CD4-positive, alpha-beta T cell treated with Interleukin-1 beta for 1 hour (primary cell): ENCODE measurements at places on chromosomes 12 and 14.

DNA sequence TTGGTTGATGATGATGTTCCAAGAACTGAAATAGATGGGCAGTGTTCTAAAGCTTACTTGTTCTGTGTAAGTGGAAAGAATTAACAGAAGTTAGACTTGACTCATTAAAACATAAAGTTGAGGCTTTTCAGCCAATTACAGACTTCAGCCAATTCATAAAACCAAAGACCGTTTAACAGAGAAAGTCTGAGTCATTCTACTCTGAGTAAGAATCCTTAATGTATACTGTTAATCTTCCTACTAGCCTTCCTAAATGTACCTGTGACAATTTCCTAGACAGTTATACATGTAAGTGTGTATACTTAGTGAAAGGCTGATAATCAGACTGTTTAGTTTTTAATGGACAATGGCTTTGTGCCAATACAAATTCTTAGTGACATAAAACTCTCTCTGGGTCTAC is 681.0 kb downstream of the RPL10L start:
- DNase-seq: no peak

- DNase-seq: peak; percentile 29
These were observed 4.3 kb upstream of the NIN start for GRCh38 chr14:50835280-50835679.

DNA sequence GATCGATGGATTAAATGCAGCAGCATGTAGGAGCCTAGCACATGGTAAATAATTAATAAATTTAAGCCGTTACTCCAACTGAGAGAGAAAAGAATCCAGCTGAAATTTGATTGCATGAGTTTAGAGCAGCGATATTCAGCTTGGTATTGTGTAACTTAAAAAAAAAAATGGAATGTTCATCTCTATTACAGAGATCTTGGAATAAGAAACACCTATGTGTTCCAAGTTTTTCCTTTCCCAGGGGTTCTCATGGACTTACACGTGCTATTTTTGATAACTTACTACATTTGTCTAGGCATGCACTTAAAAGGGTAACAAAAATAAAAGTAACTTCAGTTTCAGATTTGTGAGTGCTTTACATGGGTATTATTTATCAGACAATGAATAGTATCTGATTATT is 122.8 kb downstream of the RASSF9 start:
- no peak for DNase-seq

- no peak for DNase-seq
These were observed 155.3 kb downstream of the PDE3A start for GRCh38 chr12:20523658-20524057.

GRCh38 chr14:49970474-49971147 is 77.7 kb downstream of the ARF6 start:
- DNase-seq: no peak

DNA sequence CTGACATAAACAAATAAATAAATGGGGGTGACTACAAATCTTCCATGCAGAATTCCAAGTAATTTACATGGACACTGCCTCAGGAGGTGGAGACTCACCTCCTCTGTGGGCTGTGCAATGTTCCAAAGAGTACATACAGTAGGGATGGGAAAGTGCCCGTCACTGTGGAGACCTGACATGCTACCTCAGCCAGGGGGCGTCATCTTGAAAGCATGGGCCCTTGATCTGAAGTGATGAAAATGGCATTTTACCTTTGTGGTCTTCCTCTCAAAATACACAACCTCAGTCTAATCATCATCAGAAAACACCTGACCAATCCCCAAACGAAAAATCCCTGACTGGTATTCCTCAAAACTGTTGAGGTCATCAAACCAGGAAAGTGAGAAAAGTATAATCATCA is 48.4 kb downstream of the ANAPC7 start:
- DNase-seq: peak; percentile 21

DNA sequence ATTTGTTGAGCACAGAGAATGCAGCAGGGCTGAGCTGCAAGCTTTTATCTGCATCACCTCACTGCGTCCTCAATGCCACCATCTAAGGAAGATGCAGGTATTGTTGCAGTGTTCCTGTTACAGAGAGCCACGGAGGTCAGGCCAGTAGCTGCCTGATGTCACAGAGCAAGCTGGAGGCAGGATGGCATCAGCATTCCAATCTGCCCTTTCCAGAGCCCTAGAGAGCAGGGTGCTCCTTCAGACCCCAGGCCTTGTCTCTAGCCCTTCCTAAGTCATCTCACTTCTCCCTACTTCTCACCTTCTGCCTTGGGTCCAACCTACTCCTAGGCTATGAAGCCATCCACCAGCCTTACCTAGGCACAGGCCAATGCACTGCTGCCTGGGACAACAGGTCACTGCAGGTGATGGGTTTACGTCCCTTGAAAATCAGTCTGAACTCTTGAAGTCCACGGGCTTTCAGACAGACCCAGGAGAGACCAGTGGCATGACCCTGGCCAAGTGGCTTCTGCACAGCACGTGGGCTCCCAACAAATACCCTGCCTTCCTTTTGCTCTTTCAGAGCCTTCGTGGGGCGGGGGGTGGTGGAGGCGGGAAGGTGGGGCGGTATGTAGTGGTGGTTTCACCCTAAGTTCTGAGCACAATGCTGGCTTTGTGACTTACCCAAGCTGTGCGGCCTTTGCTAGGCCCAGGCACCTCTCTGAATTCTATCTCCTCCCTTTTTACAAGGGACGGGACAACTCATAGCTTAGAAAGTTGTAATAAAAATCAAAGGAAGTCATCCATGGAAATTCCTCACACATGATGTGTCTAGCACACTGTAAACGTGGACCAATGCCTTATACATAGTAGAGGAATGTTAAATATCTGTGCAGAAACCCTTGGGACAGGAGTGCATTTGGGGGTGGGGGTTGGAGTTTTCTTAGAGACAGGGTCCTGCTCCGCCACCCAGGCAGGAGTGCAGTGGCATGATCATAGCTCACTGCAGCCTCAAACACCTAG is 136.0 kb downstream of the KSR2 start:
- no peak for DNase-seq

DNA sequence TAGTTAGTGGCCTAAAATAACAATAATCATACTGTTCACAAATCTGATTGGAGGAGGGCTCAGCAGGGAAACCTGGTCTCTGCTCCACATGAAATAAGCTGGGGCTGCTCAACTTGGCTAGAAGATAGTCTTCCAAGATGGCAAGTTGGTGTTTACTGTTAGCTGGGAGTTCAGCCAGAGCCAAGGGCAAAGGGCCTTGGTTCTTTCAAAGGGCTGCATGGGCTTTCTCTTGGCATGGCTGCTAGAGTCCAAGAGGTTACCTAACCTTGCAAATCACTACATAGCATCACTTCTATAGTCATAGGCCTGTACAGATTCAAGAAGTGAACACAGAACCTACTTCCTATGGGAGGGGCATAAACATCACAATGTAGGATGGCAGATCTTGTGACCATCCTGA is 7.1 kb downstream of the EXOC5 start:
- no peak for DNase-seq

GRCh38 chr14:21894003-21894897 is 220.6 kb upstream of the OR4E1 start:
- DNase-seq: peak; percentile 61

DNA sequence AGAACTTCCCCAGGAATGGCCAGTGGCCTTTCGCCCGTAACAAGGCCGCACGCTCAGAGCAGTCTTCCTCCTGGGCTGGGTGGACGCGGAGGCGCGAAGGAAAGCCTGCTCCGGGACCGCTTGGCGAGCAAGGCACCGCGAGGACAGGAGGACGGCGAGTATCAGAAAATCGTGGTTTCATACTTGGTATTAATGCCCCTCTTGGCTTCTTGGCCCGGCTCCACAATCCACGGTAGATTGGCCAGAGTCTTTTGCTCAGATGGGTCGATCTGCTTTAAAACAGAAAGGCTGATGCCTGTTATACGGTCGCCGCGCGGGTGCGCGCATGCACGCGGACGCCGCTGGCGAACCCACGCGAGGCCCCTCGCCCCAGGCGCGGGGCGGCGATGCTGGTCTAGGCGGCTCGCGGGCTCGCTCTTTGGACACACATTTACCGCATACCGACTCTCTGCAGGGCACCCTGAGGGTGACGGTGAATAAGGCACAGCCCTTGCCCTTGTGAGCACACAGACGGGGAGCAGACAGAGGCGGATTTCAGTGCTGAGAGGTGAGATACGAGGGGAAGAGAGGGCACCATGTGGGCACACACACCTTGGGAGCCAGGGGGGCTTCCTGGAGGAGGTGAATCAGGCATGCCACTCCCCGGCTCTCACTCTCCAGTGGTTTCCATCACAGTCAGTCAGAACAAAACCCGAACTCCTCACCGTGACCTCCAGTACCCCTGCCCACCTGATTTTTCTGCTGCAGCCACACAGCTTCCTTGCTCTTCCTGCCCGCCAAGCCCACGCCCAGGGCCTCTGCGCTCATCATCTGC is 100.7 kb downstream of the APAF1 start:
- DNase-seq: peak; percentile 28

DNA sequence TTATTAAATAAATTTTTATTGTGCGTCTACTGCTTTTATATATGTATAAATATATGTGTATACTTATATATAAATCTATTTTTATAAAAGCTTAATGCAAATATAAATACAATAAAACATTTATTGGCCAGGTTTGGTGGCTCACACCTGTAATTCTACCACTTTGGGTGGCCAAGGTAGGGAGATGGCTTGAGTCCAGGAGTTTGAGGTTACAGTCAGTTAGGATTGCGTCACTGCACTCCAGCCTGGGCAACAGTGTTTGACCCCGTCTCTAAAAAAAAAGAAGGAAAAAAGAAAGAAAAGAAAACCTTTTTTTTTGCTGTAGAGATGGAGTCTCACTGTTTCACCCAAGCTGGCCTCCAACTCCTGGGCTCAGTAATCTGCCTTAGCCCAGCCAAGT is 20.9 kb downstream of the ACTR6 start:
- DNase-seq: no peak

DNA sequence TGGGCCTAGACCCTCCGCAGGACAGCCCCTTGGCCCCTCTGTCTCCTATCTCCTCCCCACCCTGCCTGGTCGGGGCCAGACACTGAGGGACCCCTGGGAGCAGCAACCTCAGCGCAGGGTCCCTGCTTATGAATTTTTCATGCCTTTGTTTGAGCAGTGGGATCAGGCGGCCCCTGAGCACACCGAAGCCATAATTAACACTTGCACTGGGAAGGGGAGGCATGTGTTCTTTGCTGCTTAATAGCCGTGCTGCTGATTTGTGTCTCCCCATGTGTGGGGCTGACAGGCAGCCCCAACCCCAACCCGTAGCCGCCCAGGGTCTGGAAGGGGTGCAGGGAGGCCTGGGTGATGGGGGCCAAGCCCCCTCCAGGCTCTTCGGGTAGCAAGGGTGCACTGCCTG is 52.7 kb downstream of the FBRSL1 start:
- no peak for DNase-seq

DNA sequence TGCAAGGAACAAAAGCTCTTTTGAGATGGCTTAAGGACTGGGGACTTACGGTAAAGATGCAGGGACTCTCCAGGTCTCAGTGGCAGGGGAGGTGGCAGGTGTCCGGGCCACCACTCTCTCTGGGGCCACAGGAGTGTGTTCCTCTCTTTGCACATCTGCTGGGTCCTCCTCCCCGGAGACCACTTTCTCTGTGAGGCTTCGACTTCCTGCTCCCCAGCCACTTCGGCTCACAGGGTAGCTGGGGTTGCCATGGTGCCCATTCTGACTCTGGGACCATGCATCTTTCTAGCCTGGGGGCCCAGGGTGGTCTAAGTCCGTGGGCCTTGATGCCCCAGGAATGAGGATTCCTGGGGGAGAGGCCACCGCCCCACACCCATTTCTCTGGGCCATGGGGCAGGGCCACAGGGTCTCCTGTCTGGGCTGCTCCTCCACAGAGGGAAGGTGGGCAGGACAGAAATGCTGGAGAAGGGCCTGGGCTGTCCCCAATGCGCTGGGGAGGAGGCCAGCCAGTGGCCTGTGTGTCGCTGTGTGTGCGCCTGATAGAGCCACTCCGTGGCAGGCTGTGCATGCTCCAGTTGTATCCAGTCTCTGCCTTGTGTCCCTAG is 38.5 kb downstream of the CCDC92 start:
- DNase-seq: no peak

- no peak for DNase-seq
These were observed 46.6 kb downstream of the ATF7 start for GRCh38 chr12:53579545-53579955.

GRCh38 chr12:55515696-55516095 is 23.5 kb downstream of the OR6C68 start:
- DNase-seq: no peak

DNA sequence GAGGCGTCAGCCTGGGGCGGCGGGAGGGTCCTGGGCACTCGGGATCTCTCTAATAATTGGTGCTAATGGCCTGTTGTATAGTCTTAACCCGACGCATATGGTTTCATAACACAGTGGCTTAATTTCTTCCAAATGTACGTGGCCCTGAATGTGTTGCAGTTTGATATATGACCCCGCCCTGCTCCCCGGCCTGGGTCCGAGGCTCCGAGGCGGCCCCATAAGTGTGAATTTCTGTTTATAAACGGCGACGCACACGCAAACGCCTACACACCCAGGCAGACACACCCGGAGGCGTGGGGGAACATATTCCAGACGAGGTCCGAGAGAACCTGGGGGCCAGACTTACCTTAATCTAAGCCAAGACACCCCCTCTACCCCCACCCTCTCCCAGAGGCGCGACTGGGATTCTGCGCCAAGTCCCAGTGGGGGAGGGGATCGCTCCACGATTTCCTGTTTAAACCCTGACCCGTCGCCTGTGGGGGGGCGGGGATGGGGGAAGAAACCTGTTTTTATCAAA is 9.7 kb upstream of the HOXC6 start:
- no peak for DNase-seq

DNA sequence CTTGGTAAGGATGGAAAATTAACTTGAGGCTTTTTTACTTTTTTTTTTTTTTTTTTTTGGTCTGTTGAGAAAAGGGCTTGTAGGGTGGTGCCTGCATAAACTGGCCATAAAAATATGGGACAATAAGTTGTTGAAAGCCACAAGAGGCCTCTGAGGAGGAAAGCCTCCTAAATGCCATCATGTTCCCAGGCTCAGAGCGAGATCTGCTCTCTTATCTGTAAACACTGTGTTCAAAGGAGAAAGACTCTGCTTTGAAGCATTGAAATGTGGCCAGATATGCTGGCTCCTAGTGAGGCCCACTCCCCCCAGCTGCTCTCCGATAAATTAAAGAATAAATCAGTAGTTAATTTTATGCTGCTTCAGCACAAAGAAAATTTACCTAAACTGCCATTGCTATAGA is 504.9 kb downstream of the DIO2 start:
- no peak for DNase-seq

GRCh38 chr14:96830946-96831345 is 33.8 kb downstream of the VRK1 start:
- no peak for DNase-seq

- DNase-seq: no peak
These were observed 39.3 kb upstream of the CAPRIN2 start for GRCh38 chr12:30794020-30794419.

- no peak for DNase-seq
These were observed 22.6 kb upstream of the KIF26A start for GRCh38 chr14:104115691-104116287.
